Bronchial epithelial cell (primary cell): ENCODE measurements at places on chromosomes 2 and 18. TPM values are rescaled to one million over a fixed set of nuclear protein-coding genes. Genes with fewer than 3 reads are reported as not detected.

Gene RAB17
- total RNA-seq, result 1.0 and 2.4 TPM in 2 replicates

Gene DUSP2
- 1.8 and 5.3 TPM in 2 replicates for total RNA-seq

Gene MDH1B
- 0.26 TPM in 1 of 2 replicates, not detected in the other for total RNA-seq

Gene CNDP1
- total RNA-seq, result not detected in 2 replicates

Gene SERPINB11
- total RNA-seq, result 1.6 and 9.5 TPM in 2 replicates

DNA sequence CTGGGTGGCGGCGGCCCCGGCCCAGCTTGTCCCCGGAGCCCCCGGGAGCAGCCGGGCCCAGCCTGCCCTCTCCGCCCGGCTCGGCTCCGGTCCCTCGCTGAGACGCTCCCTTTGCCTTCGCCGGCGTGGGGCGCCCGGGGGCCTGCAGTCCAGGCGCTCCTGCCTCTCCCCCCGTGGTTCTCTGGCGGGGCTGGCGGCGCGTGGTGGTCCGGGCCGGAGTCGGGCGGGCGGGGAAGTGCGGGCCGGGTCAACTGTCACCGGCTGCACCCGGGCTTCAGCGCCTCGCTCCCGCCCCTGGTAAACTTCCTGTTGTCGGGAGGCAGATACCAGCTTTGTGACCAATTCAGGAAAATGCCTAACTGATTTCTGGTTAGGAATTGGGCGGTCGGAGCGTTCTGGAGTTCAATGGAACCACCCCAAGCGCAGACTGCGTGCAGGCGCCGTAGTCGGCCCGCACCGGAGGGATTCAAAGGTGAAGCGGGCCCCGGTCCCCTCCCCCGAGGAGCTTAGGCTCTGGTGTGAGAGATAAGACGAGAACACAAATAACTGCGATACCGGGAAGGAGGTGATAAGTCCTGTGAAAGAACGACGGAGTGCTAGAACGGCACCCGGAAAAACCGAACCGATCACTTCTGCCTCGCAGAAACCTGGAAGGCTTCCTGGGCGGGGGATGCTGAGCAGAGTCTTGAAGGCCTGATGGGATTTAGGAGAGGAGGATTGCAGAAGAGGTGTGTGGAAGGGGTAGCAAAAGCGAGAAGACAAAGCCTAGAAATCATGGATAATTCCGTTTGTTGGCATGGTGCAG is 891 bp downstream of the CAB39 start:
- no peak for DNase-seq

DNA sequence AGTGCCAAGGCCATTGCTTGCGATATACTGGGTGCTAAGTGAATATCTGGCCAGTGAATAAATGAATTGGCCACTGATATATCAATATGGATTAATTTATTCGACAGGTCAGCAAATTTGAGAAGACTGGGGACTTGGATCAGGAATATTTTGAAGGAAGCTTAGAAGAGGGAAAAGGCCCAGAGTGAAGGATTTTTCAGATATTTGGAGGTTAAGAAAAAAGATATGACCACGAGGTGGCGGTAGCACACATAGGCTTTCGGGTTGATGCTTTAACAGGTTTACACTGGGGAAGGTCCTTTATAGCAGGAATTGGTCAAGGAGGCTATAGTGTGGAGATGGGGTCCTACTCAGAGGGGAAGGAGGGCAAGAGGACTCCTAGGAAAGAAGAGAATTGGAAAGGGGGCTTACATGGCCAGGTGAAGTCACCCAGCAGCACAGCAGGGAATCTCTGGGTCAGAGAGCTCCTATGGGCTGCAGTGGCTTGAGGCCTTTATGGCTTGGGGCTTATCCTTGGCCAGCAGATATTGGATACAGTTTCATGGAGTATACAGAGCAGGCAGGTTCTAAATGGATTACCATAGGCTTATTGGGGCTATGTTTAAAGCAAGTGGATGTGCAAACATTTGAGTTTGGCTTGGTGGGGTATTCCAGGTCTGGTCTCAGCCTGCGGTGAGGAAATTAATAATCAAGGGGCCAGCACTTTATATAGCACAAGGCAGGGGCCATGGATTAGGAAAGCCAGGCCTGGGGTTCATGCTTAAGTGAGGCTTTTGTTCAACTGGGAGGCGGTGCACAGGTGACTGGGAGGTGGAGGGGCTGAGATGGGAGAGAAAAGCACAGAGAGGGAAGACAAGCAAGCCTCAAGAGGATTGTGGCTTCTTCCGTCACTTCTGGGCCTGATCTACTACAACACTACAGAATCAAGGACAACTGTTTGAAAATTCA is 9.7 kb downstream of the IL1RN start:
- DNase-seq, result no peak

GRCh38 chr2:74000666-74001065 is 16.0 kb downstream of the TET3 start:
- no peak for DNase-seq
